AG10803 (cell line): ENCODE measurements at places on chromosomes 6 and 20.

DNA sequence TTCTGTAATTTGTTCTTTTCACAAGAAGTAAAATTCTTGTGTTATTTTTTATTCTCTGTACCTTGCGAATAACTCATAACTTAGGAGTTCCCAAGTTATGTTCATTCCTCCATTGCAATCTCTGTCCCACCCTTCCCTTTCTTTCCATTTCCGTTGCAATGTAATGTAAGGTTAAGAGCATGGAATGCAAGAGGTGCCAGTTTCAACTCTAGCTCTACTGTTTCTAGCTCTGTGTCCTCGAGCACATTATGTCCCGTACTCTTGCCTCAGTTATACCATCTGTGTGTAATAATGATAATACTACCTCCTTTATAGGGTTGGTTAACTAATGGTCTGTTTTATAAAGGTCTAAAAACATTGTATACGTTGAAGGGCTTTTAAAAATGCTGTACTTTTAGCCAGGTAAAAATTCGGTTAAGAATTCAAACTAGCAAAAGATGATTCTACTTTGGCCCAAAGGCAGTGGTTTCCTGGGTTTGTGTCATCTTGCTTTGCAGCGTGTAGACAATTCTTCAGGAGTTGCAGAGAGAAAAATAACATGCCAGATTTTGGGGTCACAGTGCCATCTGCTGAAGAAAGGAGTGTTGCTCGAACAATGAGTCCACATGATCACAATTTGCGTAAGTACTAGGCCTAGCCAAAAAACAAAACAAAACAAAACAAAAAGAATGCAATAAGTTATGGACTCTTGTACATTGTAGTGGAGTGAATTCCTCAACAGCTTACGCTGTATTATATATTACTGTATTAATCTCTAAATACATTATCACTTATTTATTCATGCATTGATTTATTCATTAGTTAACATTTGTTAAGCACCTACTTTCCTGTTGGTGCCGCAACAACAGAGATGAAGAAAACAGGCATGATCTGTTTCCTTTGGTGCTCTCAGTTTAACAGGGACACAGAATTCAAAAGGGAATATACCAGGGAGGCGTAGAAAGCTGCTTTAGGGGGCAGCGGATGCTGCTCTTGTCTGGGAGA lies 10.0 kb upstream of the PFDN4 start:
- DNase-seq = peak; percentile 88

- DNase-seq = no peak
Measured at GRCh38 chr6:11729076-11729475, 49.5 kb downstream of the ADTRP start.

DNA sequence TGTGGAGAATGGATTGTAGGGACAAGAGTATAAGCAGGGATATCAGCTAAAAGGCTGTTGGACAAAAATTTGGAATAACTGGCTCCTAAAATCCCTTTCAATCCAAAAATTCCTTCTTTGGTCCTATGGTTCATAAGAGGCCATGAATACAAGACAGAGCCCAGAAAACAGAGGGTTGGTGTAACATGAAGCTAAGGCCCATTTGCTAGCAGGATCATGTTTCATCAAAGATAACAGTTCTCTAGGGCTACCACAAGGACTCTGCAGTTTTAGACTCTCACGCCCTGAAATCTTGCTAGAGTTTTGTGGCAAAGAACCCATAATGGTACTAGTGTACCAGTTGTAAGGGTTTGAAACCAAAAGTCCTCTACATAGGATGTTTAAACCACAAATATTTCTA lies 327.8 kb upstream of the TBX18 start:
- DNase-seq = no peak

DNA sequence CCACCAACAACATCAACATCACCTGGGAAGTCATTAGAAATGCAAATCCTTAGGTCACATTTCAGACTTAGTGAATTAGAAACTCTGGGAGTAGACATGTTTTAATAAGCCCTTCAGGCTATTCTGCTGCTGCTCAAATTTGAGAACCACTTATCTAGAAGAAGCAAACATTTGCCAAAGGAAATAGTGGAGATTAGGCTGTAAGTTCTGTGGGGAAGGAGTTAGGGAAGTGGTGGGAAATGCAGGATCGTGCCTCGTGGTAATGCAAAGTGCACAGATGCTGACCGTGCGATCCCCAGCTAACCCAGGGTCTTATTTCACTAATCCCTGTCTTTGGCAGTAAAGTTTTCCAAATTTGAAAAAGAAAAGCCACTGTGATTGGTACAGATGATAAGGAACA lies 328.5 kb downstream of the EPM2A start:
- no peak for DNase-seq

DNA sequence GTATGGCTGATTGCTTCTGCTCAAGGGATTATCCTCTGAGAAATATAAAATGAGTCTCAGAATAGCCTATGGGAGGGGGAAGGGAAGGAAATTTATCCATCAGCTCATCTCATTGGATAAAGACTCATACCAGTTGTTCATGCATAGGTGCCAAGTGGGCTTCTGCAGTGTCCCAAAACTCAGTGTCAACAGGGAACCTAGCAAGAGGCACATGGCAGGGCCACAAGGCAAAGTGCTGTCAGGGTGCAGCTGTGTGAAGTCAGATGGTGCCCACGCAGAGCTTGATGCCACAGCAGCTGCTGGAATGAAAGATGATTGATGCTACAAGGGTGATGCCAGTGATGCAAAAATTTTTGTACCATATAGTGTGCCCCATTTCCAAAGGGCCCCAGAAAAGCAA lies 3.2 kb upstream of the CHD6 start:
- no peak for DNase-seq

- peak; percentile 78 for DNase-seq
Measured at GRCh38 chr6:33620158-33620855, 815 bp upstream of the ITPR3 start.

DNA sequence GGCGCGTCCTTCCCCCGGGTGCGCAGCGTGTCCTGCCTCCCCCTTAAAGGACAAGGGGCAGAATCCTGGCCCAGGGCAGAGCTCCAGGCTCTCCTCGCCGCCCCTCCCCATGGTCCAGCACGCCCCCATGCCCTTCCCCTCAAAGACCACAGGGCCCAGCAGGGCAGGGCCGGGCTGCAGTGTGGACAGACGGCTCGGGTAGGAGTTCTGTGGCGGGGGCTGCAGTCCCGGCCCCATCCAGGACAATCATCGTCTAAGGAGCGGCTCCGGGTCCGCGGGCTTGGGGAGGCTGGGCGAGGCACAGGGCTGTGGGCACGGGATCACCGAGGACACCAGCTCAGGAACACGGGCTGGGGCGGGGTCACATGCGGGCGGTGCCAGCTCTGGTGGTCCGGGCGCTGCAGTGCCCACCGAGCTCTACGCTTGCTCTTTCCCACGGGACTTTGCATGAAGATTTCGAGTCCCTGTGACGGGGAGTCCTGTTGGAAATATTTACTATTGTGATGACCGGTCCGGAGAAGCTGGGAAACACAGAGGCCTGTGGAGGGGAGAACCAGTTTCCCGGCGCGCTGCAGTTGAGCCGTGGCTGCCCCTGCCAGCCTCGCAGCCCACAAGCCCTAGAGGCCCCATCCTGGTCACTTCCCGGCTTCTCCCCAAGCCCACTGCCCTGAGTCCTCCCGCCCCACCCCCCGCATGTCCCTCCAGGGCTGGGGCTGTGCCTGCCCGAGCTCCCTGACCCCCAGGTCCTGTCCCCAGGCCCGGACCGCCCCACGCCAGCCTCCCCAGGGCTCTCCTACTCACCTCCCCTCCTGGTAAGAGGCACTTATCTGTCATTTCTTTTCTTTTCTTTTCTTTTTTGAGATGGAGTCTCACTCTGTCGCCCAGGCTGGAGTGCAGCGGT lies 20.6 kb downstream of the SLC17A9 start:
- DNase-seq = no peak

- DNase-seq = peak; percentile 48
Measured at GRCh38 chr20:57190536-57191264, 75.7 kb downstream of the BMP7 start.

DNA sequence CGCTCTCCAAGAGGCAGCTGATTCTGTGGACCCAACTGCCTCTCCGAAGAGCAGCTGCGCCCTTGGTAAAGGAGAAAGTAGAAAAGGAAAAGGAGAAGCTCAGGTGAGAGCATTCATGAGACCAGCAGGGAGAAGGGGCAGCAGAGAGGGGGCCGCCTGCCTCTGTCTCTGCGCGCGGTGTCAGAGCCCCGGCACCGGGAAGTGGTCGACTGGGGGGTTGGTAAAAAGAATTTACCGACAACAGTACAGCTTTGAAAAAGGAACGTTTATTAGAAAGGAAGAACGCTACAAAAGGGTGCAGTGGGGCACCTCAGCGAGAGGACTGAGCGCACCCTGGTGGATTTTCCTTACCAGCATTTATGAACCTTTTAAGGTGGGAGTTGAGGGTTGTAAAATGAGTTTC lies 61.9 kb downstream of the GPR6 start:
- DNase-seq = no peak

DNA sequence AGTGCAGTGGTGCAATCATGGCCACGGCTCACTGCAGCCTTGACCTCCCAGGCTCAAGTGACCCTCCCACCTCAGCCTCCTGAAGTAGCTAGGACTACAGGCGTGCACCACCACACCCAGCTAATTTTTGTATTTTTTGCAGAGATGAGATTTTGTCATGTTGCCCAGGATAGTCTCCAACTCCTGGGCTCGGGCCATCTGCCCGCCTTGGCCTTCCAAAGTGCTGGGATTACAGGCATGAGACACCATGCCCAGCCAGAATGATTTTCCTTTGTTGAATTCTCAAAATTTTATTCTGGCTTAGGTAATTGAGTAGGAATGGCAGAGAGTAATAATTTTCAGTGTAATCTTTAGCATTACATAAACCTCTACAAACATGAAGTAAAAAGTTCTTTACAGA lies 37.1 kb downstream of the SLC16A10 start:
- no peak for DNase-seq

- DNase-seq = no peak
Measured at GRCh38 chr6:170451762-170452651, 101.1 kb downstream of the PSMB1 start.

- DNase-seq = peak; percentile 16
Measured at GRCh38 chr6:37971266-37971665, 151.7 kb downstream of the ZFAND3 start.
